ENCODE measurements at places on chromosomes 5 and 9.

DNA sequence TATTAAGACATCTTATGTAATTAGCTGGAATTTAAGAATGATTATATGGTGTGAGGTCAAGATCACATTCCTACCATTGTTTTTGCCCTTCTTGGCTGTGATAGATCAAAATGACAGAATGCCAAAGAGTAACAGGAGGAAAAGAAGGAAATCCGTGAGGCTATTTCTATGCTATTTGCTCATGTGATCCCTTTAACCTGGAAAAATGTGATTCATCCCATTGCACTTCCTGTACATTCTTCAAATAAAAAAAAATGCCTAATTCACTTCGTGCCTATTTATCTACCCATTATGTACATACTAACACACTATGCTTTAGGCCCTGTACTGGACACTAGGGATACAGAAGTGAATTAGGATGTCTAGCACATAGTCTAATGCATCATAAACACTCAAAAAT, 154.1 kb upstream of the PAPPA start:
- no peak for DNase-seq

- no peak for DNase-seq
These were observed 124.5 kb downstream of the PDZD2 start for GRCh38 chr5:31763424-31763823.

DNA sequence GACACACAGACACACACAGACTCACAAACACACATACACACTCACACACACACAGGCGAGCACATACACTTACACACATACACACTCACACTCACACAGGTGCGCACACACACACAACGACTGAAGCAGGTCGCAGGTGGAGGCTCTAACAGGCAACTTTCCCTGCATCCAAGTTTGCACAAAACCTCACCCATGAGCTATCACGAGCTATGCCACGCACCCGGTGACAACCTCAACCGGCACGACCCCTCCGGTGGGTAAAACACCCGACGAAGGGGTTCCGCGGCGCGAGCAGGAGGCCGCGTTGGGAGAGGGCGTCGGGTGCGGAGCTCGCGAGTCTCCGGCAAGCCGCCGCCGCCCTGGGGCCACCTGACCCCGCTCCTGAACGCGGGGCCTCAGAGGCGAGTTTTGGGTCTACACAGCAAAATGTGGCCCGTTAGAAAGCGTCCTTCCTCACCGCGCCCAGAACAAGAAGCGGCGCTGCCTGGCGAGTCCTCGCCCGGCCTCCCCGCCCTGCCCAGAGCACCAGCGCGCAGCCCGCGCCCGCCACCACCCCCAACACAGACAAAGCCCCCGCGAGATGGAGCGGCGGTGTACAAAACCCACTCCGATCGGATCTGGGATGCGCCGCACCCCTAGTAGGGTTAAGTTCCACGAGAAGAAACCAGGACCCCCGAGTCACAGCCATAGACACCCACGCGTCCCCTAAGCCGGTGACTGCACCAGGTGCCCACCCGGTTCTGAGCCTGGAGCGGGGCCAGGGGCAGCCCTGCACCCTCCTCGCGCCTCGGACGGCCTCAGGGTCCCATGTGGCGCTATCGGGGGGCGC, 665 bp downstream of the SLC6A3 start:
- no peak for DNase-seq

GRCh38 chr9:125325826-125326225, 64.2 kb downstream of the GAPVD1 start:
- no peak for DNase-seq

DNA sequence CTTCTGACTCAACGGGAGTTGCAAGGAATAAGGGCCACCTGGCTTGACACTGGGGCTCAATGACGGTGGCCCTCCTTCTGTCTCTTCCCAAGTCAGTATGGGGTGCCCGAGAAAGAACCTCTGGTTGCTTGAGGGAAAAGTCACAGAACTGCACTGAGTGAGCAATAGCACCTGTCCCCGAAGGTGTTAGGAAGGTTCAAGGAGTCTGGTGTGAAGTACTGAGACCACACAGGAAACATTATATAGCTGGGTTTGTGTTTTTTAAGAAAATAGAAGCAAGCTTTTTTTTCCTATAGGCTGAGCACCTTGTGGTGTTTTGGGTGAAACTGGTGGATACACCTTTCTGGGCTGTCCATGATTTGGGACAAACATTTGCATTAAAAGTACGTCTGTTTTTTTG, 62.9 kb downstream of the SPIN1 start:
- no peak for DNase-seq

DNA sequence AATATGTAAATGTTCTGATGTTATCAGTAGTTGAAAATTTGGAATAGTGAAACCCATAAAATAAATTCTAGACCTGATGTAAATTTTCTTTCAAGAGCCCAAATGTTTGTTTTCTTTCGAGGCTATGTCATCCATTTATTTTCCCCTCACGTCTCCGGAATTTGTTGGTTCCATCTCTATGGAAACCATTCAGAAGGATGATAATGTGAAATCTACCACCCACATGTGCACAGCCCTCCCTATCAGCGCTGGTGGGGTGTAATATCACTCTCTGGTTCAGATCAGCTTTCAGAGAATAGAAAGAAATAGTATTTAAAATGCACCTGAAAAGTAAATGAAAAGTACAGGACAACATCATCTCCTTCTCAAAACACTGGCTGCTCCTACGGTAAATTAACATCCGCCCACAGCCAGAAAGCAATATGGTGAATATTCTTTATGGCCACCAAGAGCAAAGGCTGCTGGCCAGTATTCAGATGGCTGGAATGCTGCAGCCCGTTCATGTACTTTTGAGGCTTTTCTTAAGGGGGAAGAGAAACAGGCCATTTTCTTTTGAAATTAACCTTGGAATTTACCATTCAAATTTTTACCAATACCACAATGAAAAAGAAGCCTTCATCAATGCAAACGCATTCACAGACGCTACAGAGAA, 28.5 kb downstream of the GLDC start:
- no peak for DNase-seq

- DNase-seq, result no peak
These were observed 54.1 kb upstream of the FYB1 start for GRCh38 chr5:39273314-39273954.

DNA sequence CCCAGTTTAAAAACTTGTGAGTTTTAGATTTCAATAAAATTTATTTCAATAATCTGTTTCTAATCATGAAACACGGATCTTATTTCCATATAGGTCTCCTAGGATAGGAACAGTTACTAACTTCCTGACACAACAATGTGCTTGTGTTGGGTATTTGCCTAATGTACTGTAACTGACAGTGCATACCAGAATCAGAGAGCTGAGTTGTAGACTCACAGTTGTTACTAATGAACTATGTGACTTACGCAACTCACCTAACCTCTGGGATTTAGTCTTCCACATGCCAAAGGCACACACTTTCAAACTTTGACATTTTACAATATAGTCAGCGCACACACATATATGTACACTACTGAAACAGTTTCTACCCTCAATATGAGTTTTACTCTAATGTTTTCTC, 77.7 kb downstream of the HOMER1 start:
- DNase-seq, result no peak

DNA sequence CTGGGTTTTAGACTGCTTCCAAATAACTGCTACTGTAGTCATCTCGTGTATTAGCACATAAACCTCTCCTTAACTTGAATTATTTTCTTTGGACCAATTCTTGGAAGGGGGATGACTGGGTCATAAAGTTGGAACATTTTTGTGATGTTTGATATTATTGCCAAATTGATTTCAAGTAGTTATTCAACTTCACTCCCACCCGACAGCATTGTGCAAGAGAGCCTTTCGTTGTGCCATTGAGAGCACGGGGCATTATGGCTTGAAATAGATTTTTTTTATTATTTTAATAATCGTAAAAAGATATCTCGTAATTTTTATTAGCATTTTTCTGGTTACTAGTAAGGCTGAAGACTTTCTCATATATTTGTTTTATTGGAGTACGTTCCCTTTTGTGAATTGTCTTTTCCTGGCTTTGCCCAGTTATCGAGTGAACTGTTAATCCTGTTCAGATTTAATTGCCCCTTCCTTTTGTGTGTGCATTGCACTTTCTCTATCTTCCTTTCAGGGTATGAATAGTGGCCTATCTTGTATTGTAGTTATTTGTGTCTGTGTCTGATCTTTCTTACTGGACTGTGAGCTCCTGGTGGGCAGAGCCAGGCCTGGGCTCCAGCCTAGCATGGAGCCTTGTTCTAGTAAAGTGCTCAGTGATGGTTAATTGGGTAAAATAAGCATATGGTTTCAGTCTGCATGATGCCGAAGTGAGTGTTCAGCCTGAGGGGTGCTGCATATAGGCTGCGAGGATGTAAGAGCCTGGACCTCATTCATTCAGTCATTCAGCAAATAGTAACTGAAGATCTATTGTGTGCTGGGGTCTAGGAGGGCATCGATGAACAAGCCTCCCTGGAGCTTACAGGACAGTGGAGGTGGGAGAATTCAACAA, 93.5 kb upstream of the SHB start:
- no peak for DNase-seq

DNA sequence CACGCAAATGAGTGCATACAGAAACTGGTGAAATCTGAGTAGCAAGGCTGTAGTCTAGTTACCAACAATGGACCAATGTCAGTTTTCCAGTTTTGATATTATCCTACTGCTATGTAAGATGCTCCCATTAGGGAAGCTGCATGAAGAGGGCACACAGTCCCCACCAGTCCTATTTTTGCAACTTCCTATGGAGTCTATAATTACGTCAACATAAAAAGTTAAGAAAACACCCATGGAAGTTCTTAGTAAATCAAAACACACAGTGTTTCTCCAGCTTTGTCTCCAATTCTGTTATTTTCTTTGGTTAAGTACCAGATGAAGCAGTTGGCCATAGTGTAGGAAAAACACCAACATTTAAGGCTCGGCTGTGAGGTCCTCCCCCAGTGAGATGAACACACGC, 58.7 kb downstream of the FAT2 start:
- DNase-seq, result no peak

DNA sequence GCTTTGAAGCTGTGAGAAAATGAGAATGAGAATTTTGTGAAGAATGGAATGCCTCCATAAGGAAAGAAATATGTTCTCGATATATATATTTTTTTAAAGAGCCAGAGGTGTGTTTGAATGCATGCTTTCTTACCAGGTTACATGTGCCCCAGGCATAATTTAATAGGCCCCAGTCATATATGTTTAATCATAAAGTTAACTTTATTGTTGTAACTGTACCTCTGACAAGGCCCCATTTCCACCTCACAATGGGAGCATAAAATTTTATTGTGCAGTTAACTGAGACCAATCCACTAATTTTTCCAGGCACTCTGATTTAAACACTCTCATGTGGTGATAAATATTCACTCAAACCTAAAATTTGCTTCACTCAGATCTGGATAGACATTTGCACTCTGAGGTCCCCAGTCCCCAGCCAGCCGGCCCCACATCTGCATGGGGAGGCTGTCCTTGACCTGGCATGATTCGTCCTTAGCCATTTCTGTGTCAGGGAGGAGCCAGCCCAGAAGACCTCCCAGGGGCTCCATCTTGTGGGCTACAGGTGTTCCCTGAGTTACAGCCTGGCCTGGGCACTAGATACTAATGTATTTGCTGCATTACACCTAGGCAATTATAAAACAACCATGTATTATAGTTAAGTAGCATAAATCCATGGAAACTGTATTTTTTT, 245.8 kb downstream of the MTRR start:
- DNase-seq, result no peak

GRCh38 chr5:130975847-130976246, 189.2 kb downstream of the HINT1 start:
- no peak for DNase-seq

GRCh38 chr9:36808251-36808650, 225.8 kb downstream of the PAX5 start:
- DNase-seq, result no peak

DNA sequence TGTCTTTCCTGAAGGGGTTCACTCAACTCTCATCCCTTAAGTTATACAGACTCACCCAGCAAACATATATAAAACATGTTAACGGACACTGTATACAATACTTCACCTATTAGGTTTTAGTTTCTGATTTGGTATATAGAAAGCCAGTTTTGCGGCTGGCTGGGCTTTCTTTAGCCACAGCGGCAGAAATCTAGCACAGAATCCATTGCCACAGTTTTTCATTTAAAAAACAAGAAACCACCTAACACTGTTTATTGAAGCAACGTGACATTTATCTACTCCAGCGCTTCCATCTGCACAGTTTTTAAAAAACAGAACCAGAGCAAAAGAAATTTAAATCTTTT, 67.3 kb downstream of the SNX30 start:
- no peak for DNase-seq

DNA sequence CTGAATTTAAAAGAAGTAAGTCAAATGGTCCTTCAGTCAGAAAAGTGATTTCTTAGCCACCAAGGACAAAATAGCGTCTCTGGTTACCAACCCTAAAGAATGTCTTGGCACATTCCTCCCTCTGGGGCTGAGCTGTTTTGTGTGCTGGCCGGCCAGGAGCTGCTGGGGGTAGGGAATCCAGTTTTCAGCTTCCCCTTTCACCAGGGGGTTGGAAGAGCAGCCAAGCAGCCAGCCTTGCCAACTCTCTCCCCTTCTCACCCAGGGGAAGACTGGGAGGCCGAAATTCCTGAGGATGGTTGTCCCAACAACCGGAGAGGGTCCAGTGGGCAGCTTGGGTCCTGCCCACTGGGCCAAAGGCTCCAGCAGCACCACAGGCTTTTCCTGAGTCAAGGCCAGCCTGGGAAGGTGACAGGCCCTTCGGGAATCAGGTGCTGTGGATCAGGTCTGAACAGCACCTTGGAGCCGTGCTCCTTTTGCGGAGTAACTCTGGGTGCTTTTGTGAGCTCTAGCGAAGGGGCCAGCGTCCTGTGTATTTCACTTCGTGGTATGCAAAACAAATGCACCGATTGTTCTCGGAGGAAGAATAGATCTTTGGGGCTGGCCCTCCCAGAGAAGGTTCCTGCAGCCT, 4.2 kb downstream of the WWC1 start:
- DNase-seq, result peak; percentile 45

GRCh38 chr9:117044241-117044640, 357.1 kb downstream of the TRIM32 start:
- no peak for DNase-seq

DNA sequence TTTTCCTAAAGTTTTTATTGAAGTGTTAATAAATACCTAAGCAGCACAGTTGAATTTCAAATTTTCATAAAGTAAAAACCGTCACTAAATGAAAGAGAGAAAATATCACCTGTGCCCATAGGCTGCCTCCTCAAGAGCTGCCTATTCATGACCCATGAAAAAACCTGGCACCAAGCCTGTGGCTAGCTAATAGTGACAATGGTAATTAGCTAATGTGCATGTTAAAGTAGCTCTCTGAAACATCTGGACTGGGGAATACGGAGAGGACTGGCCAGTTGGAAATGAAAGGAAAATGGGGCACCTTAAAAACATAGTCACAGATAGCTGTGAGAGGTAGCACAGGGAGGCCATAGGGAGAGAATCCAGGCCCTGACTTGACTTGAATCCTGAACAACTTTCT, 5.4 kb upstream of the GNE start:
- DNase-seq, result no peak

- DNase-seq, result no peak
These were observed 4.3 kb downstream of the SMIM3 start for GRCh38 chr5:150782850-150783249.

- DNase-seq, result no peak
These were observed 161.0 kb downstream of the SLC25A46 start for GRCh38 chr5:110899566-110900412.

- no peak for DNase-seq
These were observed 136.3 kb downstream of the TENT4A start for GRCh38 chr5:6849316-6850105.

- no peak for DNase-seq
These were observed 2061.2 kb upstream of the CDH9 start for GRCh38 chr5:29099585-29099984.

- no peak for DNase-seq
These were observed 123.2 kb downstream of the MYO10 start for GRCh38 chr5:16812911-16813310.

GRCh38 chr5:136228136-136228757, 35.3 kb upstream of the SMIM32 start:
- no peak for DNase-seq

Data from amniotic stem cell (primary cell).